ENCODE measurements at places on chromosomes 3 and 15.
A peak's percentile ranks its signal among the peaks of the same experiment; 100 is the strongest.

DNA sequence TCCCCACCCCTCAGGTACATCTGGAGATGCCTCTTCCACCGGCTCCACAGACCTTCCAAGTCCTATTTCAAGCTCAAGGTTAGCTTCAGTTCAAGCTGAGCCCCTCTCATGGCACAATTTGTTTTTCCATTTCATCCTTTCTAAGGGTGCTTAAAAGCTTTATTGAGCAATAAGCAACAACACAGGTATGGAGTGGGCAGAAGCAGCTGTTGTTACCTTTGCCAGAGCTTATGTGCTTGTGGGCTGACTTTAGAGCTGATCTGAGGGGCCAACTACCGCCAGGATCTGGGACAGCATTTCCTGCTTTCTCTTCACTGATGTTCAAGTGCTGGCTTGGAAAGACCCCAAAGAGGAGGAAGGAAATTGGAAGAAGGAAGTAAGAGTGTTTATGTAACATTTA lies 140.0 kb upstream of the KLHL25 start:
- DNase-seq: no peak

DNA sequence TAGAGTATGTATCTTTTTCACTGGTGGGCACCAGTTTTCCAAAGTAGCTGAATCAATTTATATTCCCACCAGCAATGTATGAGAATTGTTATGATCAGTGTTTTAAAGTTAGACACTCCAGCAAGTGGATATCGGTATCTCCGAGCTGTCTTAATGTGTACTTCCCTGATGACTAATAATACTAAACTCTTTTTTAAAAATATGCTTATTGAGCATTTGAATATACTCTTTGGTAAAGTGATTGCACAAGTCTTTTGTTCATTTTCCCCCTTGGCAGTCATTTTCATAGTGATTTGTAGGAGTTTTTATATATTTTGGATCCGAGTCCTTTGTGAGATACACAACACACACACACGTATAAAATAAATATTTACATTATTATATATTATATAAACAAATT lies 12.5 kb upstream of the FEM1B start:
- no peak for DNase-seq

DNA sequence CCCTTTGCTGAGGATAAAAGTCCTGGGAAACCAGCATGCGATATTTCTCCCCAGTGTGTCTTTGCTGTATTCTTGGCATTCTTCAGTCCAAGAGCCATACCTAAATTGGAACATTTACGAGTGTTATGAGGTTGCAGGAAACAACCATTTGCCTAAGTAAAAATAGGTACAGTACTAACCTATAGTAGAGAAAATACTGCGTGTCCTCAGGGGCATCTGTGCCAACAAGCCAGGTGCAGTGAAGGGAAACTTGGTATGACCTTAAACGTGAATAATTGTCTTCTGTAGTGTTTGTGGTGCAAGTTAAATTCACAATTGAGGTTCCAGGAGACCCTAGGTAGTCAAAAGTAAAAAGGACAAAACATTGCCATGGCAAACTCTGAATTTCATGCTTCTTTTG lies 12.2 kb downstream of the IL5RA start:
- no peak for DNase-seq

DNA sequence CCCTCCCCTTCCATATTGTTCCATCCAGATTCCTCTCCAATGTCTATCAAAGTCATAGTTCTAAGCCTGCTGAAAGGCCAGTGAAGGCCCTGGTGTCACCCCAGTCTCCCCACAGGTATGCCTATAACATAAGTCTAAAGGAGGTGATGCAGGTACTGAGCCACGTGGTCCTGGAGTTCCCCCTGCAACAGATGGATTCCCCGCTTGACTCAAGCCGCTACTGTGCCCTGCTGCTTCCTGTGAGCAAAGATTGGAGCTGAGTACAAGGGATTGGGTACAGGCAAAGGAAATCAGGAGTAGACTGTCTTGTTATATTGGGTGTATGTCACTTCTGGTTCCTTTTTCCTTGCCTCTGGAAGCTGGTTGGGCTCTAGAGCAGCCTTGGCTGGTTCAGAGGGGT lies 8.2 kb downstream of the EIF2B5 start:
- no peak for DNase-seq

- peak; percentile 17 for DNase-seq
Measured at GRCh38 chr15:75067123-75067830, 43.9 kb downstream of the PPCDC start.

All from stimulated activated CD4-positive, alpha-beta T cell treated with anti-CD3 and anti-CD28 coated beads, Interleukin-12 subunit alpha, Interleukin-12 subunit beta, amount 100 ng/mL, for 48 hours (primary cell).